ENCODE measurements at places on chromosomes 16 and 17. TPM values are rescaled to one million over a fixed set of nuclear protein-coding genes. Genes with fewer than 3 reads are reported as not detected.

G6PC1 gene
- not detected for total RNA-seq

MPV17L gene
- total RNA-seq: not detected

MYCBPAP gene
- total RNA-seq: 3.2 TPM

RPL13 gene
- 3,154 TPM for total RNA-seq

ZNF423 gene
- not detected for total RNA-seq

EVI2B gene
- total RNA-seq: 20.7 TPM

KRTAP4-3 gene
- total RNA-seq: not detected

PRDM7 gene
- total RNA-seq: not detected

KRTAP4-5 gene
- not detected for total RNA-seq

SPNS2 gene
- not detected for total RNA-seq

SCN4A gene
- total RNA-seq: 0.37 TPM
